CD4-positive, alpha-beta T cell treated with Interleukin-6 for 4 hours (primary cell): ENCODE measurements at places on chromosomes 5 and 9.

DNA sequence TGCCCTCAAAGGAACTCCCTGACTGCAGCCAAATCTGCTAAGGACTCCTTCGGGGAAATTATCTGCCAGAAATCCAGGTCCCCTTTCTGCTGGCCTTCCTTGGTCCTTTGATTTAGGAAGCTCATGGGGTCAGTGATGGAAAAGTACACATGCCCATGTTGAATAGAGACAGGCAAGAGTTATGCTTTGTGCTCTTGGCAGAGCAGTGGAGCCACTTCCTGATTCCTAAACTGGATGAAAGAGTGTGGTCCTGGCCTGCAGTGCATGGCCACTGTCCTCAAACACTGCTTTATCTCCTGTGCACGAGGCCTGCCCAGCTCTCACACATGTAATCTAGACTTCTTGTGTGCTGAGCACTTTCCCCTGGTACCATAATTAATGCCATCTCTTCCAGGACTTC lies 2.0 kb upstream of the EBF1 start:
- DNase-seq = no peak

DNA sequence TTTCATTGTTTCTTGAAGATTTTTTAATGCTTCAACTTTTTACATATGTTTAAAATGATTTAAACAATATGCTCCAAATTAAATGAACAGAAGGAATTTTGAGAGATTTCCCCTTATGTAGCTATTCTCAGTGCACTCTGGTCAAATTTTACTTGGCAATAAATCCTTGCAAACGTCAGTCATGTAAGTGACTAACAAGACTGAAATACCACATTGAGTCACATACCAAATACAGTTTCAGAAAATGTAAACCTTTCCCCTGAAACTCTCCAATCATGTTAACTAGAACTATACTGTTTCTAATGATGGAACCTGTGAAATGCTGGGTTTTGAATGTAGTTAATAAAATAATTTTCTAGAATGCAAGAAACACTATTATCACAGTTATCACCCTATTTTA lies 29.6 kb downstream of the SAR1B start:
- DNase-seq = no peak

DNA sequence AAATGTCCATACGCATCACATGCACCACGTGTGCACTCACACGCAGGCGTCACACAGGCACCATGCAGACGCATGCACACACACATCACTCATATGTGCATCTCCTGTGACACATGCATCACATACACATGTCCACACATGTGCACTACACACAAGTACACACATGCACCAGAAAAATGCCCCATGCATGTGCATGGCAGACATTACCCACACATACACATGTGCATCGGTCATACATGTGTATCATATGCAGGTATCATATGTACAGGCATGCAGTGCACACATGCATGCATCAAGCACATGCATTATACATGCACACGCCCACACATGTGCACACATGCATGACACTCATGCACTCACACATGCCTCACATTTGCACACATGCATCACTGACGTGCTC lies 26.1 kb downstream of the ADAMTS2 start:
- DNase-seq = no peak

GRCh38 chr5:97162045-97162444 lies 19.6 kb upstream of the LIX1 start:
- DNase-seq = peak; percentile 67
